ENCODE measurements at places on chromosomes 2 and 18.

DNA sequence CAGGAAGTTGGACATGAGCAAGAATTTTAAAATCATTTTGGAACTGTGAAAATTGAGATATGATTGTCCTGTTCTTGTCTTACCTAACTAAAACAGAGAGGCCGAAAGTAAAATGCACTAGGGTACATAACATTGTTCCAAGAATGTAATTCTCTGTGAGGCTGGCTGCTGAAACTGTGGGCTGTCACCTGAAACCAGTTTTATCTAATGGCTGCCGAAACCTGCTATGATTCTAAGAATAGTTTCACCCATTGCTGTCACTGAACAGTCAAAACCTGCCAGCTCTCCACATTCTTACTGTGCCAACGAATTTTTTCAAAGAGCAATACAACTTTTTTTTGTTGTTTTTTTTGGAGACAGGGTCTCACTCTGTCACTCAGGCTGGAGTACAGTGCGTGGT is 119.3 kb upstream of the ZSWIM2 start:
- DNase-seq, result no peak

GRCh38 chr2:205655779-205656456 is 26.4 kb upstream of the NRP2 start:
- DNase-seq, result no peak

- no peak for DNase-seq
Measured at GRCh38 chr2:132825601-132826000, 155.6 kb upstream of the LYPD1 start.

DNA sequence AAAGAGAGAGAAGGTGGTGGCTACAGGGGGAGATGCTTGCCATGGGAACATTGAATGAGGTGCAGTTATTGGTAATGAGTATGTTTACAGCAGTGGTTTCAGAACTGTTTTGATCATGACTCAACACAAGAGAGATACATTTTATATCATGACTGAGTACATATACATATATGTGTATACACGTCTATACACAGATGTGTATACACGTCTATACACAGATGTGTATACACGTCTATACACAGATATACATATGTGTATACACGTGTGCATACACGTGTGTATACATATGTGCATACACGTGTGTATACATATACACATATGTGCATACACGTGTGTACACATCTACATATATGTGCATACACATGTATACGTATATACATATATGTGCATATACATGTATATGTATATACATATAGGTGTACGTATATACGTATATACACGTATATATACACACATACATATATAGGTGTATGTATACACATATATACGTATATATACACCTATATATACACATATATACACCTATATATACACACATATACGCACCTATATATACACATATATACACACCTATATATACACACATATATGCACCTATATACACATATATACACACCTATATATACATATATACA is 518.5 kb downstream of the TSN start:
- DNase-seq, result no peak

DNA sequence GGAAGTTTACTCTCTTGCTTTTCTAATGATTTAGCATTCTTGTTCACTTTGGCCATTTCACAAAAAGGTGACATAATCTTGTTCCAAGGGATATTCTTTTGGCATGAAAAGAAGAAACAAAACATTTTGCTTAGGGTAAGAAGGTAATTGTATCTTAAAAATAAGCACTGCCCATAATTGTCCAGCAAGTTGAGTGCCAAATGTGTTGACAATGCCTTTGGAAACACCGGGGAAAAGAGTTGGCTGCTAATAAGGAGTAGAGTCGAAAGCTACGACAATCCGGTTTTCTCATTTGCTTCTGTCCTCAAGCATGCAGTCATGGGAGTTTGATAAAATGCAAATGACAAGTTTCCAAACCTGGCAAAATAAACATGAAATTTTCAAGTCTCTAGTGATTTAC is 27.3 kb downstream of the ITGAV start:
- no peak for DNase-seq

DNA sequence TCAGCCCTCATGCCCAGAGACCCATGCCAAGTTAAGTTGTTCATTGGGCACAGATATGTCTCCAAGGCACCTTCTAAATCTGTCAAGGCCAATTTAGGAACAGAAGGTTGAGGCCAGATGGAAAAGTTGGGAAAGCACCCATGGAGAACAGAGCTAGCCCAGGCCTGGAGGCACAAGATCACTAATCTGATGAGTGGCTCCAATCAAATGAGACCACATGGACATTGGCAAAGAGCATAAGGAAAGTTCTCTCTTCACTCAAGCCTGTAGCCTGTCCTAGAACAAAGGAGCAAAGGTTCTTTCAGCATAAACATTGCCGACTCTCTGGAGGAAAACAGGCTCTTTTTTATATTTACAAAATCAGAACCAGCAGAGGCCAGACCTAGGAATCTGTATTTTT is 154.8 kb downstream of the RNF152 start:
- no peak for DNase-seq

DNA sequence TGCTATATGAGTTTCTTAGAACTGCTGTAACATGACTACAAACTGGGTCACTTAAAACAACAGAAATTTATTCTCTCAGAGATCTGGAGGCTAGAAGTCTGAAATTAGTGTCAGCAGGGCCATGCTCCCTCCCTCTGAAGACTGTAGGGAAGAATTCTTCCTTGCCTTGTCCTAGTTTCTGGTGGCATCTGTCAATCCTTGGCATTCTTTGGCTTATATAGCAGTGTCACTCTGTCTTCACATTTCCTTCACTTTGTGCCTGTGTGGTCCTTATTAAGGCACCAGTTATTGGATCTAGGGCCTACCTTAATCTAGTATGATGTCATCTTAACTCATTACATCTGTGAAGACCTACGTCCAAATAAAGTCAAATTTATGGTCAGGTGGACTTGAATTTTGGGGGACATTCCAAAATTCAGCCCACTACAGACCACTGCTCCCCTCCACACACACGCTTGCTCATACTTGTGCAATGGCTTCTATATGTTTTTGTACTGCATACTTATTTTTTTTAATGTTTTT is 7.6 kb downstream of the ZC3H15 start:
- no peak for DNase-seq

- DNase-seq, result peak; percentile 49
Measured at GRCh38 chr2:112623913-112624777, 21.6 kb upstream of the SLC20A1 start.

GRCh38 chr2:121241466-121241865 is 43.5 kb downstream of the TFCP2L1 start:
- DNase-seq, result no peak

- DNase-seq, result no peak
Measured at GRCh38 chr2:240554767-240555493, 2.9 kb downstream of the ANKMY1 start.

- DNase-seq, result no peak
Measured at GRCh38 chr2:127421116-127421800, 3.0 kb downstream of the PROC start.
